Naive B cell (primary cell): ENCODE measurements at places on chromosomes 7 and 10.

DNA sequence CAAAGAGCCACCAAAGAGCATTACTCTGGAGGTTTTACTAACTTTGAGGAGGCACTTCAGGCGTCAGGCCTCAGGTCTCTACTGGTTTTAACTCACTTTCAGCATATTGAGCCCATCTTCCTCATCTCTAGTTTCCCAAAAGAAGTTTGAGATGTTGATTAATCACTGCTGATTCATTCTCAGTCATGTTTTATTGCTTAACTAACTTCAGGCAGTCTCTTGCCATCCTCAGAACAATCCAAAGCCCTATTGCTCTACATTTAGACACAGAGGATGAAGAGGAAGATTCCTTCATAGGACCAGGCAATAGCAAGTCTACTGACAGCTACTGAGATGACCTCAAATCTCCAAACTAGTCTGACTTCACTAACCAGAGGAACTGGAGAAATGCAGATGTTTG lies 39.1 kb upstream of the BET1 start:
- no peak for DNase-seq

DNA sequence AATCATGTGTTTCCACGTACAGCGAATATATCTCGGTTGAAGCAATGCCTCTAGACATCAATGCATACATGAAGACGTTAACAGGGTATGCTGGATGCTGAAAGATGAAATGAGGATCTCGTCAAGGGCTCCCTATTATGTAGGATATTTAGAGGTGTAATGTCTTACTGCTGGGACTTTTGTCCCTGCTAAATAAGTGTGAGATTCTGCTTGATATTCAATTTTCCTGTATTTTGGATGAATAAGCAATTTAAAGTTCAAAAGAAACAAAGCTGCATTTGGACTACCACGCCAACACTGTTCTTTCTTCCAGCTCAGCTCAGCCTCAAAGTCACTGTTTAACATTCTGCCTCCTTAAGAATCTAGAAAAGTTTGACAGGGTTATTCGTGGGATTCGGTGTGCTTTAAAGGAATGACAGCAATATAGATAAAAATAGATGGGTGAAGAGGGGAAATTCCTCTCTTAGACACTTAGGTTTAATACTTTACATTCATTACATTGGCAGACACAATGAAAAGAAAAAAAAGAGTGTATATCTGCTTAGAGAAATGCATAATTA lies 110.1 kb upstream of the RHEB start:
- no peak for DNase-seq

DNA sequence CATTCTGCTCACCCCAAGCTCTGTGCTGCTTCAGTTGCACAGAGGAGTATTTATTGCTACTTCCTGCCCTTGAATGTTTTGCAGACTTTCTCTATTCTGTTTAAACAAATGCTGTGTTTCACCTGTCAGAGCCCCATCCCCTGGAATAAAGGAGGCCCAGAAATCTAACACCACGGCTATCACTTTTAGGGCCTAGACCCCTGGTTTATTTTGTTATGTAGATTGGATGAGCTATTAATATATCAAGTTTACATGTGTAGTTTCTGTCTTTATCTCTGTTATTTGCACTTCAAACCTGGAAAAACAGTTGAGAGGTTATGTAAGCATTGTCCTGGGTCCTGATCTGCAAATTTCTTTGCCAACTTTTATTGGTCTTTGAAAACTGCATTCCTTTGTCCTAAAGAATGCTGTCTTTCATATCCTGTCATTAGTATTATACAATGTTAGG lies 630.1 kb downstream of the PARD3 start:
- no peak for DNase-seq

- DNase-seq: no peak
Measured at GRCh38 chr10:32962521-32962920, 4.5 kb upstream of the ITGB1 start.

GRCh38 chr7:82294382-82294784 lies 149.2 kb downstream of the CACNA2D1 start:
- DNase-seq: no peak

DNA sequence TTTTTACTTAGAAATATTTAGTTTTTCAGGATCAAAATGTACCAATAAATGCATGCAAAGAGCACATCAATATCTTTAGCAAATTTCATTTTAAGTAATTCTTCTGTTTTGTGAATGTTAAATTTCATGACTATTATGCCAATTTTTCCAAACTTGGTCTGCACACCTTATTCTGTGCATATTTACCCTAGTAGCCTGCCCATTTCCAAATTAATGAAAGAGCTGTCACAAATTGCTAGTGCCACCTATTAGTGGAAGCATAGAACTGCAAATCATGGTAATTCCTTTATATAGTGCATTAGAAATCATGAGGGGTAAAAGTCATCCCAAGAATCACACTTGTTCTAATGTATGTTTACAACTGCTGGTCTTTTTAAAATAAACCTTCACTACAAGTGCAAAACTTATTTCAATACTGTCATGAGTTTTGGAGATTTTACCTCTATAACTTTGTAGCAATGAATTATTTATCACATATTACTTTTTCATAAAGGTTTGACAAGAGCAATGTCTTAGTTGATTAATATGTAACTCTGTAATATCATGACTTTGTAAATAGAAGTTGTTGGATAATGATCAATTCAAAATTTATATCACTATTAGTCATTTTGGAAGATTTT lies 5.7 kb downstream of the SEMA3A start:
- DNase-seq: no peak

- peak; percentile 4 for DNase-seq
Measured at GRCh38 chr7:38463277-38464225, 167.6 kb downstream of the AMPH start.

- DNase-seq: no peak
Measured at GRCh38 chr7:73622909-73623797, 1.2 kb downstream of the MLXIPL start.

DNA sequence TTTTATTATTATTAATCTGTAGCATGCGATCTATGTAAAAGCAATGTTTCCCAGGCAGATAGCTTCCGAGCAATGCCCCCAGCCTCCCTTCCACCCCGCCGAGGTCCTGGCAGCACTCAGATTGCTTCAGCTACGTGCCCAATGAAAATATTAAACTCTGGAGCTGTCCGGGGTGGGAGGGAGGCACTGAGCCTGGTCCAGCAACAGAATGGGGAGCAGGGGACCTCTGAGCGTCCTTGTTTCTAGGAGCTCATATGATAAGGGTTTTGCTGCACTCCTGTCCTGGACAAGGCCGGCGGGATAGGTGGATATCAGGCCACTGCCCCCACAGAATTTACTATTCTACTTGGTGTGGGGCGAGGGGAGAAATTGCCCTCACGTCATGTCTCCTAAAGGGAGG lies 44.5 kb upstream of the CDK1 start:
- DNase-seq: no peak

DNA sequence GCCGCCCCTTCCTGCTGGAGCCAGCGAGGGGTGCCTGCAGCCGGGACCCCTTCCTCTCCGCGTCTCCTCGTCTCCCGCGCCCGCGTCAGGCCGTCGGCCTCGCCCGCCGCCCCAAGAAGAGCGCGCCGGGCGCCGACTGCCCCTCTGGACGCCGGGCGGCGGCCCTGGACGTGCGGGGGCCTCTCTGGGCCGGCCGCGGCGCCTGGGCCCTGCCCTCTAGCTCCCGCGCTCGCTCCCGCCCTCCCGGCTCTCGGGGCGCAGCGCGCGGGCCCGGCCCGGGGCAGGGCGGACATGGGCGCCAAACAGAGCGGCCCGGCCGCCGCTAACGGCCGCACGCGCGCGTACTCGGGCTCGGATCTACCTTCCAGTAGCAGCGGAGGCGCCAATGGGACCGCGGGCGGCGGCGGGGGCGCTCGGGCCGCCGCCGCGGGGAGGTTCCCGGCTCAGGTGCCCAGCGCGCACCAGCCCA lies 704 bp downstream of the ZNRF2 start:
- no peak for DNase-seq

DNA sequence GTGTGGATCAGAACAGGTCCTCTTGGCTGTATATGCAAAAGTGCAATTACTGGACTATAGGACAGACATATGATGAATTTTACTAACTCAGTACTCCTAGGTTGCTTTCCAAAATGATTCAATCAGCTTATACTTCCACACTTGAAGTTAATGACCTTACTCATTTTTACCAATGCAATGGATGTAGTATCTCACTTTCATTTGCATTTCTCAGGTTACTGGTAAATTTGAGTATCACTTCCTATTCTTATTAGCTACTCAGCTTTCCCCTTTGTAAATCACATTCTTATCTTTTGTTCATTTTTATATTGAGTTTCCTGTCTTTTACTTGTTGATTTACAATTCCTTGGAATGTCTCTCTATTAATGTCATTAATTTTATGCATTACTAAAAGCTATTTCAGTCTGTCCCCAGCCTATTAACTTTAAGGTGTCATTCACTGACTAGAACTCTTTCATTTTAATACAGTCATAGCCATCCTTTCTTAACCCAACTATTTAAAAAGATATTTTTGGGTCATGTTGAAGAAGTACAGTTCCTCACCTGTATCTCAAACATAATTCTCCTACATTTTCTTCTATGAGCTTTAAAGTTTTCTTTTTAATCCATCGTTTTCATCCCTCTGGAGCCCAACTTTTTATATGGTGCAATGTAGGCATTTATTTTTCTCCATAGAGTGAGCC lies 88.6 kb downstream of the VIM start:
- no peak for DNase-seq

DNA sequence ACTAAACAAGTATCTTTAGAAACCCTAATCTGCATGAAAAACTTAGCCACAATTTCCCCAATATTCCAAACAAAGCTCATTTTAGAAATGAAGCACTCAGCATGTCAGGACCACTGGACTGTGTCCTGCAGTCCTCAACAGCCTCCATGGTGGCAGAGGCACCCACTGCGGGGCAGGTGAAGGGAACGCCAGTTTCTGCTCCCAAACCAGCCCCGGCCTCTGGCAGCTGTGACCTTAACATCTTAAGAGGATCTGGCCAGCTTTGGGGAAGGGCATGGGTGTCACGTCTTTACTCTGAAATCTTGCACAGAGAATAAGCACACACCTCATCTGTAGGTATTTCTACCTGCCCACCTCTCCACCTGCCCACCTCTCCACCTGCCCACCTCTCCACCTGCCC lies 262.7 kb downstream of the DNAJB6 start:
- DNase-seq: no peak
